Tibial artery (tissue), 4 donors: ENCODE measurements at places on chromosomes 4 and X.
A peak's percentile ranks its signal among the peaks of the same experiment; 100 is the strongest.

GRCh38 chr4:2024683-2025082, 15.9 kb upstream of the NELFA start:
- no peaks in the 10 kb centered on the region for H3K27me3 ChIP-seq
- H3K4me1 ChIP-seq, result no peaks in the 10 kb centered on the region
- no peak overlapping the region for H3K4me3 ChIP-seq
- H3K27ac ChIP-seq, result no peak overlapping the region

DNA sequence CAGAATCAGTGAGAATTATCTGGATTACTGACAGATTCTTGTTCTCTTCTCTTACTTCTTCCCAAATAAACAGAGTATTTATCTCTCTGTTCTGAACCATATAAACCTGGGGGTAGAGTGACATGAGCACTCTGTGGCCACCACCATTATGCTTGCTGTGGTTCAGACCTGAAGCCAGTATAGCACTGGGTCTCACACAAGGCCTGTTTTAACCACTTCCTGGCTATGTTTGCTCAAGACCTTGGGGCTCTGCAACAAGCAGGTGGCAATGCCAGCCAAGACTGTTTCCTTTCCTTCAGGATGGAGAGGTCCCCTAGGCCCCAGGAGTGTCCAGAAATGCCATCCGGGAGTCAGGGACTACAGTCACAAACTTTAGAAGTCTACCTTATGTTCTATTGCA, 21.7 kb upstream of the HEPH start:
- H3K4me3 ChIP-seq, result no peak overlapping the region
- H3K27ac ChIP-seq, result no peak overlapping the region
- H3K27me3 ChIP-seq, result no peaks in the 10 kb centered on the region
- H3K36me3 ChIP-seq, result no peaks in the 10 kb centered on the region
- DNase-seq, result no peak
- no peaks in the 10 kb centered on the region for H3K4me1 ChIP-seq

GRCh38 chrX:130694983-130695382, 208.0 kb downstream of the ENOX2 start:
- no peaks in the 10 kb centered on the region for H3K27me3 ChIP-seq
- H3K36me3 ChIP-seq, result no peaks in the 10 kb centered on the region
- H3K4me3 ChIP-seq, result no peak overlapping the region
- no peak for DNase-seq
- no peak overlapping the region for H3K27ac ChIP-seq

GRCh38 chrX:17987783-17988182, 126.7 kb upstream of the RAI2 start:
- H3K4me3 ChIP-seq, result no peak overlapping the region
- H3K36me3 ChIP-seq, result no peaks in the 10 kb centered on the region
- no peaks in the 10 kb centered on the region for H3K4me1 ChIP-seq
- no peak overlapping the region for H3K27ac ChIP-seq
- no peak for DNase-seq
- no peaks in the 10 kb centered on the region for H3K27me3 ChIP-seq

DNA sequence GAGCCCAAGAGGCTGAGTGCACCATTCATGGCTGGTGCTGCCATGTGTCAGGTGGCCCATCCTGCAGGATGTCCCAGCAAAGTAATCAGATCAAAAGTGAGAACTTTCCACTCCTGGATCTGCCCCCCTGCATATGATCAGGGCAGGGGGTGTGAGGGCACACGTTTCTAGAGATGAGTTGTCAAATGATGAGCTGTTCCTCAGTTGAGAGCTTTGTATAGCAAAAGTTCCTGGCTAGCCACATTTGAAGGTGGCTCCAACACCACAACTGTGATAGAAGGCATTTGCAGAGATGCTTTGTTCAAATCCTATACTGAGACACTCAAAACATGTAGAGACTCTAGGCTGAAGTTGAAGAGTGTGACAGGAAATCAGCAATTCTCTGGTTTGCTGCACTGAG, 501.8 kb downstream of the BCOR start:
- no peaks in the 10 kb centered on the region for H3K36me3 ChIP-seq
- no peak overlapping the region for H3K27ac ChIP-seq
- H3K27me3 ChIP-seq, result no peaks in the 10 kb centered on the region
- DNase-seq, result no peak
- H3K4me3 ChIP-seq, result no peak overlapping the region
- H3K4me1 ChIP-seq, result no peaks in the 10 kb centered on the region

DNA sequence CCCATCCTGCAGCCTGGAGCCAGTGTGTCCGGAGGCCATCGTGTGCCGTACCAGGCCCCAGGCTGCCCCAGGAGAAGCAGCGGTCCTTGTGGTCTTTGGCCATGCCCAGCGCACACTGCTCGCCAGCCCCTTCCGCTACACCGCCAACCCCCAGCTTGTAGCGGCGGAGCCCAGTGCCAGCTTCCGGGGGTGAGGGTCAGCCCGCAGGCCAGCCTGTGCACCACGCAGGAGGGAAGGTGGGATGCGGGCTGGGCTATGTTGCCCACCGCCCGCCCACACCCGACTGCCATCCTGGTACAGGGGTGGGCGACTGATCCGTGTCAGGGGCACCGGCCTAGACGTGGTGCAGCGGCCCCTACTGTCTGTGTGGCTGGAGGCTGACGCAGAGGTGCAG, 7.6 kb upstream of the SRPK3 start:
- H3K4me1 ChIP-seq, result no peaks in the 10 kb centered on the region
- no peak overlapping the region for H3K4me3 ChIP-seq
- H3K27me3 ChIP-seq, result no peaks in the 10 kb centered on the region
- no peak for DNase-seq
- no peak overlapping the region for H3K27ac ChIP-seq
- H3K36me3 ChIP-seq, result no peaks in the 10 kb centered on the region

DNA sequence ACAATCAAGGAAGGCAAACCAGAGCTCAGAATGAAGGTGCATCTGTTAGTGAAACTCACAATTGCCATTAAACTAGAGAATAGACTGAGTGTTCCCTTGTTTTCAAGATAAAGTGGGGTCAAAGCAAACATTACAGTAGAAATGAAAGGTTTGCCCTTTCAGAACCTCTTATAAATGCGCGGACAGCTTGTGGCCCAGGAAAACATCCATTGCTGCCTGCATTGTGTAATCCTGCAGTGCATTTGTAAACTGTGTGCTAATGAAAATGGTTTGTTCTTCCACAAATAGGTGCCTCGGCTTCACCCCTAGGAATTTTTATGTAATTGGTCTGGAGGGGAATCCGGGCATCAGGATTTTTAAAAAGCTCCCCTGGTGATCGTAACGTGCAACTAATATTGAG, 62.8 kb downstream of the SNX25 start:
- no peaks in the 10 kb centered on the region for H3K4me1 ChIP-seq
- H3K4me3 ChIP-seq, result no peak overlapping the region
- no peaks in the 10 kb centered on the region for H3K27me3 ChIP-seq
- DNase-seq, result no peak

DNA sequence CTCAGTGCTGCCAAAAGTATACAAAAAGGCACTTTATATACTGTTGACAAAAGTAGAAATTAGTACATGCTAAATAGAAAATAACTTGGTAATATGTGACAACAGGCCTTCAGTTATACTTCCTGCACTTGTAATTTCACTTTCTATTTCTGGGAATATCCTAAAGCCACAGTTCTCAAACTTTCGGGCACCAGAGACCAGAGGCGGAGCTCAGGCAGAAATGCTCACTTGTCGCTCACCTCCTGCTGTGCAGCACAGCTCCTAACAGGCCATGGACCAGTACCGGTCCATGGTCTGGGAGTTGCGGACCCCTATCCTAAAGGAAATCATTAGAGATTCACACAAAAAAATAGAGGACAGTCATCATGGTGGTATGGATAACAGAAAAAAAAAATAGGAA, 25.7 kb downstream of the ACSL4 start:
- no peak overlapping the region for H3K4me3 ChIP-seq
- no peak overlapping the region for H3K27ac ChIP-seq
- H3K36me3 ChIP-seq, result no peaks in the 10 kb centered on the region
- no peak for DNase-seq
- no peaks in the 10 kb centered on the region for H3K27me3 ChIP-seq

DNA sequence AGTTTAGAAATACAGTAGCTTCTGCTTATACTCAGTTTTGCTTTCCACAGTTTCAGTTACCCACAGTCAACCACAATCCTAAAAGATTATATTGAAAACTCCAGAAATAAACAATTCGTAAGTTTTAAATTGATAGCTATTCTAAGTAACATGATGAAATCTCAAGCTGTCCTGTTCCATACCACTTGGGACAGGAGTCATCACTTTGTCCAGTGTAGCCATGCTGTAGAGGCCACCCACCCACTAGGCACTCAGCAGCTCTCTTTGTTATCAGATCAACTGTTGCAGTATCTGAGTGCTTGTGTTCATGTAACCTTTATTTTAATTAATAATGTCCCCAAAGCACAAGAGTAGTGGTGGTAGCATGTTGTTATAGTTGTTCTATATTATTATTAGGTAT, 117.5 kb upstream of the IQCM start:
- DNase-seq, result no peak
- no peak overlapping the region for H3K27ac ChIP-seq

DNA sequence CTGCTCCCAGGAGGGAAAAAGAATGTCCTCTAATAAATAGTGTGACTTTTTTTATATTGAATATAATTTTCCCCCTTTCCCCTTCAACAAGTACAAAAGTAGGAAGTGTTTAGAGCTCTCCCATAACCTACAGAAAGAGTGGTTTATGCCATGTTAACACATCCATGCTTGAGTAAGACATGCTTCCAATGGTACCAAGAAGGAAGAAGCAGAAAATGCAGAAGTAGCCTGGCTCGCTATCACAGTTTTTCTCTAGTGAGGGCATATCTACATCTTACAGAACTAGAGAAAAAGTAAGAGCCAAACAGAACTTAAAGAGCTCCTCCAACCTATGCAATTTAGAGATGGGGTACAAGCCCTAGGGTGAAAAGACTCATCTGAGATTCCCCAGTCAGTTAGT, 82.5 kb downstream of the ARHGEF9 start:
- no peaks in the 10 kb centered on the region for H3K4me1 ChIP-seq
- no peaks in the 10 kb centered on the region for H3K27me3 ChIP-seq
- H3K36me3 ChIP-seq, result peaks cover 19% of the 10 kb centered on the region

- no peaks in the 10 kb centered on the region for H3K4me1 ChIP-seq
- H3K36me3 ChIP-seq, result no peaks in the 10 kb centered on the region
- H3K4me3 ChIP-seq, result no peak overlapping the region
- no peak for DNase-seq
- no peaks in the 10 kb centered on the region for H3K27me3 ChIP-seq
- no peak overlapping the region for H3K27ac ChIP-seq
Observed at GRCh38 chrX:136425996-136426395, 61.8 kb upstream of the BRS3 start.

- H3K4me1 ChIP-seq, result no peaks in the 10 kb centered on the region
- H3K27ac ChIP-seq, result peak within 1 kb of the TSS; percentile 92
- no peaks in the 10 kb centered on the region for H3K27me3 ChIP-seq
- H3K4me3 ChIP-seq, result peak within 1 kb of the TSS; percentile 73
- H3K36me3 ChIP-seq, result peaks cover 7% of the 10 kb centered on the region
Observed at GRCh38 chrX:119852382-119853353, at the start of gene UPF3B. TSS of gene UPF3B (minus strand) at chrX:119852963. CDS start at chrX:119852928, 35 bp downstream.

- no peak for DNase-seq
- H3K36me3 ChIP-seq, result no peaks in the 10 kb centered on the region
- H3K4me1 ChIP-seq, result no peaks in the 10 kb centered on the region
- no peaks in the 10 kb centered on the region for H3K27me3 ChIP-seq
- no peak overlapping the region for H3K27ac ChIP-seq
Observed at GRCh38 chrX:150700107-150700506, 6.9 kb downstream of the MTMR1 start.

- no peak for DNase-seq
- H3K36me3 ChIP-seq, result peaks cover 23% of the 10 kb centered on the region
- no peaks in the 10 kb centered on the region for H3K4me1 ChIP-seq
- H3K27ac ChIP-seq, result no peak overlapping the region
- no peak overlapping the region for H3K4me3 ChIP-seq
Observed at GRCh38 chrX:18945483-18945882, 38.4 kb downstream of the PHKA2 start.

GRCh38 chr4:26648260-26648659, 64.4 kb downstream of the TBC1D19 start:
- H3K4me1 ChIP-seq, result no peaks in the 10 kb centered on the region
- no peak overlapping the region for H3K27ac ChIP-seq
- H3K36me3 ChIP-seq, result no peaks in the 10 kb centered on the region
- H3K4me3 ChIP-seq, result no peak overlapping the region
- no peaks in the 10 kb centered on the region for H3K27me3 ChIP-seq
- no peak for DNase-seq

DNA sequence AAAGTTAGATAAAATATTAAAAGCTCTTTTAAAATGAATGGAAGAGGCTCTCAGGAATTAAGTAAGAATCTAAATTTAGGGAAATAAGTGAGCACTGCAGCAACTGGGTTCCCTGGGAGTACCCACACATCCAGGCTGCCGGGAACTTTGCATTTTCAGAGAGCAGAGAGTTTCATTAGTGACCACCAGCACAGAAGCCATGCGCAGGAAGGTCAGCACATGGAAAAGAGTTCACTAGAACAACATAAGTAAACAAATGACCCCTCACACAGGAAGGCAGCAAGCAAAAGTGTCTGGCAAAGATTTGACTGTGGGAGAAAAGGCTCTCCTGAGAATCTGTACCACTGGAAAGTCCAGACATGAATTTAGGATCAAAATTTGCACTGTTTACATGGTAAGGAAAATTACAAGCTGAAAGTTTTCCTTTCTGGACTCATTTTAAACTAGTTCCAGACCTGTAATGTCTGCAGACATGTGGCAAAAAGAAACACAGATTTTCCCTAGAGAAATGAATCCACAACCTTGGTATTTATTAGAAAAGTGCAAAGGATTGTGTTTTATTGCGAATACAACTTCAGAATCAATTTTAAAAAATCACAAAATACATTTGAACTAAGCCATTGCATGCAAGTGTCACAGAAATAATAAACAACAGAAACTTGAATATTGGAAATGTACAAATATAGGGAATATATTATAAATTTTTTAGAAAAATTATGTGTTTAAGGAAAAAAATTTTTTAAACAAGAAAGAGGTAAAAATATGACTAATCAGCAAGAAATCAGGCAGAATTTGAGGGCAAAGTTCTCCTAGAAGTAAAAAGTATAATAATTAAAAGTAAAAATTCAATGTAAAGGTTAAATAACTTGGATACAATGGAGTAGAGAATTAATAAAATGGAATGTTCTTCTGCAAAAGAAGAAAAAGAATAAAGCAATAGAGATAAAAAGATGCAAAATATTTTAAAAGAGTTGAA, 18.4 kb upstream of the MYOZ2 start:
- no peaks in the 10 kb centered on the region for H3K4me1 ChIP-seq
- no peaks in the 10 kb centered on the region for H3K36me3 ChIP-seq
- H3K27ac ChIP-seq, result no peak overlapping the region
- H3K27me3 ChIP-seq, result no peaks in the 10 kb centered on the region
- no peak overlapping the region for H3K4me3 ChIP-seq
